H54 (cell line): ENCODE measurements at places on chromosomes 6 and 20.

DNA sequence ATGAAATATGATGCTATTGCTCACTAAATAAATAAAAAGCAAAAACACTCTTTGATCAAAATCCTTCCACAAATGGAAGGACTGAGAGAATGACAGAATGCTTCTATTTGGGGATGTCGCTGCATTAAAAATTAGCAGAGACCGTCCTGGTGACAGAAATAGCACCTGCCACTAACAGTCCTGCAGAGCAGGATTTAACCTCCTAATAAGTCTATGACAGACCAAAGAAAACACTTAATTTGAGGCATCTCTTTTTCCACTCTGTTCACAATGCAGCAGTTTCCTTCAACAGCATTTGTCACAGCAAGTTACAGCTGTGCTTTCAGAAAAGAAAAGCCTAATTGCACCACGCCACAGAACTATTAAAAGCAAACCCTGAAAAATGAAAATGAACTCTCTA lies 140.6 kb upstream of the BEND6 start:
- DNase-seq: no peak

GRCh38 chr6:8238773-8239683 lies 136.7 kb upstream of the EEF1E1 start:
- DNase-seq: no peak

DNA sequence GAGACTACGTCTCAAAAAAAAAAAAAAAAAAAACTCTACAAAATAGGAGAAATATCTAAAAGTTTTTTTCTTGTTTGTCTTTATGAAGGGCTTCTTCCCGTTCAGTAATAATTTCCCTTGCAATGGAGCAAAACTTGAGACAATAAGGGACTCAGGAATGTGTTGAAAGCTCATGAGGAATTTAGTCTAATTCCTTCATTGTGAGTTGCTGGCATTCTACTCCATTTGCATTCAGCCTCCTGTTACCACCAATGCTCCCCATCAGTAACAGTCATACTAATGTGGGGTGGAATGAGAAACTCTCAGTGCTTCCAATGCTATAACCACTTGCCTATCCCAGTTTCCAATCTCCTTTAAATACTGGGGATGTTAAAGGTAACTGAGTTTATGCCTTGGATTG lies 576.7 kb upstream of the AGPAT4 start:
- DNase-seq: no peak

DNA sequence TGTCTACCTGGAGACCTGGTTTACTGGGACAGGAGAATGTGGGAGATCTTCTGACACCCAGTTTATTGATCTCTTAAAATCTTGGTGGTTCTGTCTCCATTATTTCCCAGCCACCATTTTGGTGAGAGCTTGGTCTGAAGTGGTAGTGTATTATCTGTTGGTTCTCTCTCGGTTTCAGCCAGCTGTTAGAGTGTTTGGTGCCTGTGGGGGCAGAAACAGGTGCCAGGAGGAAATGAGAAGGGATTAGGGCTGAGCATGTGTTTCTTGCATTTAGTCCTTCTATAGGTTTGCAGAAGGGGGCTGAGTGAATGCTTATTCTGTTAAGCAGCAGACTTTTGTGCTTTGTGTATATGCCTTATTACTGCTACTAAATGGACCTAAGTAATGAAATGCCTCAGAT lies 9.6 kb downstream of the JARID2 start:
- DNase-seq: no peak

DNA sequence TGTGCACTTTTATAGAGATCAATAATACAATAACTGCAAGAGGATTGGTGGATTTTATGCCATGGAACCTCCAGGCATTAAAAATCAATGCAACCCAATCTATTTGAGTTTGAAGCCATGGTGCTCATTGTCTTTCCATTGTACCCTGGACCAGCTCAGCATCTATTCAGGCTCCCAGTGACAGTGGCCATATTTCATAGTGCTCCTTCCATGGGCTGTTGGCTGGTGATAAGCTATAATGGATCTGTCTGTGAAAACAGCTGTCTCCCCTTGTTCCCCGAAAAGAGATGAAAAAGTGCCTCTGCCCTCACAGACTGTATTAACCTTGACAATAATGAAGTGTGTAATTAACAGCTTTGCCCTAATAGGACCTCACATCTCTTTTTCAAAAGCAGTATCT lies 74.3 kb downstream of the LAMP5 start:
- DNase-seq: no peak

DNA sequence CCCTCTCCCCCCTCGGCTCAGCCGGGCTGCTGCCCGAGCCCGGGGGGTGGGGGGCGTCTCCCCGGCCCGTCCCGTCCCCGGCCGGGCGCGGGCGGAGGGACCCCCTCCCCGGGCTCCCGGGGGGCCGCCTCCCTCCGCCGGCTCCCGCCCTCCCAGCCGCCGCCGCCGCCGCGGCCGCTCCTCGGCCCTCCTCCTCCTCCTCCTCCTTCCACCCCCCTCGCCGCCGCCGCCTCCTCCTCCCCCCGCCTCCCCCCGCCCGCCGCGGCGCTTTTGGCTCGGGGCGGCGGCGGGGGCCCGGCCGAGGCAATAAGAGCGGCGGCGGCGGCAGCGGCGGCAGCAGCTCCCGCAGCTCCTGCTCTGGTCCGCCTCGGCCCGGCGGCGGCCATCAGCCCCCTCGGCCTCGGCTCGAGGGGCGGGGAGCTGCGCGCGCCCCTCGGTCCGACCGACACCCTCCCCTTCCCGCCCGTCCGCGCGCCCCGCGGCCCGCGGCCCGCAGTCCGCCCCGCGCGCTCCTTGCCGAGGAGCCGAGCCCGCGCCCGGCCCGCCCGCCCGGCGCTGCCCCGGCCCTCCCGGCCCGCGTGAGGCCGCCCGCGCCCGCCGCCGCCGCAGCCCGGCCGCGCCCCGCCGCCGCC lies 38.7 kb downstream of the GNAS start:
- DNase-seq: peak; percentile 56

GRCh38 chr6:144895313-144896278 lies 610.5 kb downstream of the UTRN start:
- DNase-seq: no peak

GRCh38 chr6:3534599-3534998 lies 77.7 kb upstream of the SLC22A23 start:
- DNase-seq: no peak

DNA sequence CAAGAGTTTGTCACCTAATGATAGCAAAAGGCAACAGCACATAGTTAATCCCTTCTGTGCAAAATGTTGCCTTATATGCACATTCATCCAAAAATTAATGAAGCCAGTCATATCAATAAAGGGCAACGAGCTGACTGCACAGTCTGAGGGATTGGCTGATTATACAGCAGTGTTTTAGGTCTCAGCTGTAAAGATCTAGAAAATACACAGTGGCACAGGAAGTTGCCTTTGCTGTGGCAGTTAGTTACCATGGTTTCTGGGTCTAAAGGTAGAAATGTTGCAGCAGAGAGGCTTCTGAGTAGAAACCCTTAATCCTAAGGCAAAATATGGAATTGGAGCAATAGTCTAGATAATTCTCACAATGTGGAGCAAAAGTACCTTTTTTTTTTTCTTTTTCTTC lies 89.7 kb downstream of the SMPDL3A start:
- DNase-seq: no peak

DNA sequence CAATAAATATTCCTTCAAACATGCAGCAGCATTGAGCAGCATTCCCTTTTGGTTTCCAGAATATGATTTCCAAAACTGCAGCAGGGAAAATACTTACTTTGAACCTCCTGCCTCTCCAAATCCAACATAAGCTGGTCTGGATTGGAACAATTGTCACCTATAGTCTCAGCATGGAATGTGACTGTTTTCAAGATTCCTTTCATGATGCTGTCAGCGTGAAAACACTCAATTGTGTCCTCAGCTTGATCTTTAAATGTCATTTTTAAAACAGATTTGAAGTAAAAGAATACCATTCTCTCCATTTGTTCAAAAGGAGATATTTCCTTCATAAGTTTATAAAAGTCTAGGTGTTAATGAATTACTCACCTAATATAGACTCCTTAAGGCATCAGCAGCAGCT lies 993.9 kb downstream of the EYS start:
- no peak for DNase-seq

- no peak for DNase-seq
Measured at GRCh38 chr6:150695652-150696051, 96.0 kb downstream of the PLEKHG1 start.

GRCh38 chr20:47719625-47720024 lies 65.7 kb downstream of the SULF2 start:
- no peak for DNase-seq

GRCh38 chr6:135419162-135419561 lies 78.4 kb downstream of the AHI1 start:
- no peak for DNase-seq

DNA sequence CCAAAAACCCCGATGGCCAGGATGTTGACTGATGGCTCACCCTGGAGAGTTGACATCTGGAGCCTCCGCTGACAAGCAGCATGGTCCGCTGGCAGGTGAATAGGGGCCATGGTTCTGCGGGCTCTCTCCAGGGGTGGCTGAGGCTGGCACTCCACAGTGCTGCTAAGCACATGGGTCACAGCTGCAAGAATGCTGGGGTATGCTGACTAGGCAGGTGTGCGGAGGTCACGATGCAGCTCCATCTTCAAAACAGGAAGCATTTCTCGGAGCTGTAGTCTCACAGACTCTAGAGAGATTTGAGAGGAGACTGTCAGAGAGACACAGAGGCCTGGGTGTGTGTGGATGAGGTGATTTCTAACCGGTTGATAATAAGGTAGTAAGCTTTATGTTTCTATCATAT lies 341.6 kb downstream of the NRN1 start:
- no peak for DNase-seq

- DNase-seq: no peak
Measured at GRCh38 chr20:29689411-29690225, 1567.8 kb upstream of the DEFB115 start.
